NCI-H774 (cell line): ENCODE measurements at places on chromosomes 16 and 17.

GRCh38 chr16:67767953-67768352, 38.4 kb downstream of the RANBP10 start:
- no peak for DNase-seq

- DNase-seq, result no peak
Measured at GRCh38 chr17:39782980-39783379, 45.2 kb downstream of the GRB7 start.

DNA sequence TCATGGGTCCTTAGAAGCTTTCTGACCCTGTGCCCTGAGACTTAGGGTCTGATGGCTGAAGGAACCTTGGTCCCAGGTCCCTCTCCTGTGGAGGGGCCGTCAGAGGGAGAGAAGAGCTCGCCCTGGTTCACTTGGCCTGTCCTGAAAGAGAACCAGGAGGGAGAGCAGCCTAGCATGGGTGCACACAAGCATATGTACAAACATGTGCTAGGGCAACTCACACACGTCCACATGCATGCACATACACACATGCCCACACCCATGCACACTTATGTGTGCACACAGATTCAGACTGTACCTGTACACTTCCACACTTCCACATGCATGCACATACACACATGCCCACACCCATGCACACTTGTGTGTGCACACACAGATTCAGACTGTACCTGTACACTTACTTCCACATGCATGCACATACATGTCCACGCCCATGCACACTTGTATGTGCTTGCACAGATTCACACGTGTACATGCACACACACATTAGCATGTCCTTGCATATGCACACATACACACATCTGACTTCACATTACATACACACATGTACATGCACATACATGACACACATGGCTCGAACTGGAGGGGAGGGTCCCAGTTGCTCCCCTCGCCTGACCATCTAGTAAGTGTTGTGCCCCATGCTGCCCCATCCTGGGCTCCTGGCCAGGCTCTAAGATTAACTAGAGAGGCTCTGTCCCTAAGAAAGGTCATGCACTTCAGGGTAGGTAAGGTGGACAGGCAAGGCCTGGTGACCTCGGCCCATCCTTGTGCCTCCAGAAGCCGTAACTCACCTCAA, 122.0 kb downstream of the METRNL start:
- no peak for DNase-seq

DNA sequence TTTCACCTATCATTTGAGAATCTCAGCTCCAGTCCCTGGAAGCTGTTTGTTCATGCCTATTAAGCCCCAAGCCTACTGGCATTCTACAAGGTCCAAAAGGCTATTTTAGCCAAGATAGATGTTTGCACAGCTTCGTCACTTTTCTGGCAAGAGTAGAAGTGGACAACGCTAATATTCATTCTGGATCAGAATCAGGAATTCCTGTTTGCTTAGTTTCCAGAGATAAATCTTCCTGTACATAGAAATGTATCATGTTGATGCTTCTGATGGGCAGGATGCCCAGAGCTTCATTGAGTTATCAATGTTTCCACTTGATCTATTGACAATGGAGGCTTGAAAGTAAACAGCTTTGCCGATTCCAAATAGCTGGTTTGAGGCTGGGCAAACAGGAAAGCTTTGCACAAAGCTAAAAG, 260.7 kb upstream of the CA10 start:
- DNase-seq, result peak; percentile 96

DNA sequence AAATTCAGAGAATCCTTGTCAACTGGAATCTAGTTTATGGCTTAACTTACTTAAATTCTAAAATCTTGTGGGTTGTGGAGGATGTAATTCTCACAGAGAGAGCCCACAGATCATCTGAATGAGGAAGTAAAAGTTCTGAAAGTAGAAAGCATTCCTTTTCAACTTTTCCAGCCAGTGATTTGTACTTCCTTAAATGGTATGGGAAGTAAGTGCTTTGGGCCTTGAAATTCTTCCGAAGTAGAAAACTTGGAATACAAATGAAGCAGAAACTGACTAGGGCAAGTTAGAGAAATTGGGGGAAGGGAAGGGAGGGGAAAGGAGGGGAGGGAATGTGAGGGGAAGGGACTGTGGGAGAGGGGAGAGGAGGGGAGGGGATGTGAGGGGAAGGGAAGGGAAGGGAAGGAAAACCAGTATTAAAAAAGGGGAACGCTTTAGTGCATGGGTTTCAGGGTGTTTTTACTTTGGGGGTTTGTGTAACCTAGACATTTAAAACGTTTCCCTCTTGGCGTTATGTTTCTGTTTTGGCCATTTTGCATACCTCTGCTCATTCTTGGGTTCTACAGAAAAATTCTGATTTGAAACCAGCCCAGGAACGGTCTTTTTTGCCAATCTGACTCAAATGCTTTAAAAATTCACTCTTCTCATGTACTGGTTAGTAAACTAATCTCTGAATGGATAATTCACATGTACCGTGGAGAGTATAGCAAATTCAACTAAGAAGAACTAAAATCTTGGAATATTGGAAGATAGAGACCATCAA, 15.5 kb upstream of the SNTB2 start:
- no peak for DNase-seq

DNA sequence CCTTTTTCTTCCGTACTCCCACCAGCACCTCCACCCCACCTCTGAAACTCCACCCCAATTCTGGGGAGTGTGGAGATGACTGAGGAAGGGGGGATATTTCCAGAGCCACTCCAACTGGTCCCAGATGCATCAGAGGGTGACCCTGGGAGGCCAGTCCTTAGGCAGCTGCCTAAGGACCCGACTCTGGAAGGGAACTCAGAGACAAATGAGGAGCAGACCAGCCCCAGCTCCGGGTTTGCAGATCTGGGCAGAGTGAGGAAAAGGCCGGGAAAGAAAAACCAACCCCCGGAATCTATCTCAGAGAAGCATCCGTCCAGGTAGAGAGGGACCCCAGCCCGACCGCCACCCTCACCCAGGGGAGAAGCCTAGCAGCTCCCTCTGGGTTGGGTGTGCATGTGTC, 41.5 kb downstream of the SOCS3 start:
- DNase-seq, result no peak

GRCh38 chr16:17377360-17378324, 93.1 kb downstream of the XYLT1 start:
- no peak for DNase-seq
